ENCODE measurements at places on chromosomes 3 and 15.

DNA sequence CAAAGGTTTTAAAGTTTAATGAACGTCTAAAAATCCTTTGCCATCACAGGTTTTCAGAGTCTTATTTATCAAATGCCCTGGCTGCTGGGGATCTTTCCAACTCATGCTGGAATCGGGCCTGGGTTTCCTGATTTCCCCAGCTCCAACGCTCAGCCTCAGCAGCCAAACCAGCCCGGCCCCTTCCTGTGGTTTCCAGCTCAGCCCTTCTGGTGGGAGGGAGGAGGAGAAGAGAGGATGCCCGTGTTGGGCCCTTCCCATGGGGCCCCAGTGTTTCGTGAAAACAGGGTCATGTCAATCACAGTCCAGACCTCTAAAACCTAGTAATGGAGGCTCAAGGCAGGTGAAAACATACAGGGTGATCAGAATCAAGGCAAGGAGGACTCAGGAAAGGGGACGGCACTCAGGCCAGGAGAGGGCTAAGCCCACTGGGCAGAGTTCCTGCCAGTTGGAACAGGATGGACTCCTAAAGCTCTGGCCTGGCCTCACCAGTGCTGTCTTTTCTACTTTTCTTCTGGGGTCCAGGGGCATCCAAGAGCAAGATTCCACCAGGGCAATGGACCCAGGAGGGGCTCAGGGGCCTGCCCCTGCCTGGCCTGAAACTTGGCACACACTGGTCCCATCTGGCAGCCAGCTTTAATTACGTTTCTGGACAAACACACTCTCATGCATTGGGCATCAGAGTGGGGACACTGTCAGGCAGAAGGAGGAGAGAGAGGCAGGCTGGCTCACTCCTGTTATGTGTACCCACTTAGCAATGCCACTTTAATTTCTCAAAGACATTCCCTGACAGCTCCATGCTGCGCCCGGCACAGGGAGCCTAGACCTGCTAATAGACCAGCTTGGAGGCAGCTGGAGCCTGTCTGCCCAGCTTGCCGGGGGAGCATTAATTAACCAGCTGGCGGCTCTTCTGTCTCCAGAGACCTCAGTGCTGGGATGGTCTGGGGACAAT is 194.6 kb downstream of the FAM43A start:
- no peak for DNase-seq

DNA sequence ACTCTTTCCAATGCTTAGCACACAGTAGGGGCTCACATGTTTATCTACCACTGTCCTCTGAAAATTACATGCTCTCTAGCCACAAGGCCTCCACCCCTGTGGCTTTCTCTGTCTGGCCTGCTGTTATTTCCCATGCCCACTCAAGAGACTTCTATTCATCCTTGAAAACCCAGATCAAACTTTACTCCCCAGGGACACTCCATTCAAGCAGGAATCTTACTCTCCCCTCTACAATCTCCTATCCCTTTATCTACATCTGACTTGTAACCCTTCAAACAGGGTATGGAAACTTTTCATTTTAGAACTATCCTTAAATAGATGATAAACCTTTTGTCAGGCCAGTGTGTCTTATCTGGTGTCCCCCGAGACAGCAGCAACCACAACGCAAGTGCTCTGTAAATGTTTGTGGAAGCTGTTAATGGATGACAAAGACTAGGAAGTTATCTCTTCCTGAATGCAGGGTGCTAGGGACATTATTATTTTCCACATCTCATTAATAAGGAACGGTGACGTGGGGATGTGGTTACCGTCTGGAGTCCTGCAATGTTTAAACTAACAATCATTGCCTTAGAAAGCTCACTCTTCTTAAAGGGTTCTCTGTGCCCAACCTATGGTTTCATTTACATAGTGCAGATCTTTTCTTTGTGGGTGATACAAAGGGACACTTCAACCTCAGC is 322.3 kb downstream of the ARRDC4 start:
- no peak for DNase-seq

GRCh38 chr15:74449643-74450205 is 11.2 kb downstream of the UBL7 start:
- DNase-seq, result no peak

- no peak for DNase-seq
These were observed 138.5 kb downstream of the ALCAM start for GRCh38 chr3:105505170-105505569.

DNA sequence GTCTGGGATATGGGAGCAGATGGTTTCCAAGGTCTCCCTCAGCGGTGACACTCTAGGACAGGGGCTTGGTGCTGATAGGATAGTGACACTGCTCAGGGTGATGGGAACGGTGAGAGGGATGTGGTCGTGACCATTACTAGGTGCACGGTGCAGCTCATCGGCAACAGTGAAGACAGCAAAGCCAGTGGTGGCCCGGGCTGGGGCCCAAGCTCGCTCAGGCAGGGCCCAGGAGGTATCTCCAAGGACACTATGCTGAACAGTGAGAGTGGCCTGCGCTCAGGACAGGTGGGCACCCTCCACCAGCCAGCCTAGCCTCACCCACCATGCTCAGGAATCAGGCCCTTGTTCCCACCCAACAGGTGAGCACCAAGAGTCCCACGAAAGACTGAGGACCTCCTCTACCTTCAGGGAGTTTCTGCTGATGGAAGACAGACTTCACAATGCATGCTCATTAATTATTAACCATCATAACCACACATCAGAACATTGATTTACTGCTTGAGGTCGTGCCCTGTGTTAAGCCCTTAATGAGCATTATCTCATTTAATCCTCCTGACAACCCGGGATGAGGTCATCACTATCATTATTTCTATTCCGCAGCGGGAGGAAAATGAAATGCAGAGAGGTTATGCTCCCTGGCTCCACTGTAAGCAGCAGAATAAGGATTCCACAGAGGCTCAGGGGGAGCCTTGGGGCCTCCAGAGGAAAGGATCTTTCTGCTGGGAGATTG is 269.4 kb downstream of the UACA start:
- no peak for DNase-seq

- no peak for DNase-seq
These were observed 26.2 kb downstream of the FAM43A start for GRCh38 chr3:194711913-194712312.

GRCh38 chr3:43970351-43970750 is 271.3 kb upstream of the TOPAZ1 start:
- no peak for DNase-seq

GRCh38 chr3:124876401-124876878 is 10.7 kb downstream of the ITGB5 start:
- no peak for DNase-seq

- no peak for DNase-seq
These were observed 37.8 kb downstream of the DLG1 start for GRCh38 chr3:197260491-197261163.

DNA sequence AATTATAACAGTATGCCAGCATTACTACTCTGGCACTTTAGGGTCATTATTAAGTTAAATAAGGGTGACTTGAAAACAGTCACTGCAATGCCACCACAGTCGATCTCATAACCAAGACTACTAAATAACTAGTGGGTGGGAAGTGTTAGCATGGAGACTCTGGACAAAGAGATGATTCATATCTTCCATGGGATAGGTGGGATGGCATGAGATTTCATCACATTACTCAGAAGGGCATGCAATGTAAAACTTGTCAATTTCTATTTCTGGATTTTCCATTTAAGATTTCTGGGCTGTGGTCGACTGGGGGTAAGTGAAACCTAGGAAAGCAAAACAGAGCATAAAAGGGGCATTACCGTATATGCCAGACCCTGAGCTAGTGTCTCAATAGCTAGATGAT is 538.9 kb upstream of the GRM7 start:
- DNase-seq, result no peak

DNA sequence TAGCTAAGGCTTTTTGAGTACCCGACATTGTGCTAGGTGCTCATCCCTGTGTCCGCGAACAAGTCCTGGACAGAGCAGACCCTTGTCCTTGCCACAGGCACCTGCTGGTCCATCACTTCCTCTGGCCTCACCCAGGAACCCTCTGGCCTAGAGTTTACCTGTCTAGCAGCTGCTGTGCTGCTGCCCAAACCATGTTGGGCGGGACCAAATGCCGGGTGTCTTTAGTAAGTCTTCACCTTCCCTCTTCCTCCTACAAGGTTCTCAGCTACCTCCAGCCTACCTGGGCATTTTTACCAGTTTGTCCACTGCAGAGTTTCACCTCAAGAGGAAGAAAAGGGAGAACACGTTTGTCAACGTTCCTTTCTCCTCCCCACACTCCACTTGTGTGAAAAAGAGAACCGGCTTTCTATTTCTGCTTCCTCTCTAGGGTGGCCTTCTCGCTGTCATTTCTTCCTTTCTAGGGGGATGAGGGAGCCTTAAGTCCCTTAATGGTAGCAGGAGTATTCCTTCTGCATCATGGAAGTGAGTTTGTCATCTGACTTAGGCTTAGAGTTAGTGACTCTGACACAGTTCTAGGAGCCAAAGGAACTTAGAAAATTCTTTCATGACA is 80.4 kb upstream of the GCNT3 start:
- no peak for DNase-seq

- no peak for DNase-seq
These were observed 11.3 kb upstream of the SOX2 start for GRCh38 chr3:181700168-181701087.
